ENCODE measurements at places on chromosomes 6 and 20.

DNA sequence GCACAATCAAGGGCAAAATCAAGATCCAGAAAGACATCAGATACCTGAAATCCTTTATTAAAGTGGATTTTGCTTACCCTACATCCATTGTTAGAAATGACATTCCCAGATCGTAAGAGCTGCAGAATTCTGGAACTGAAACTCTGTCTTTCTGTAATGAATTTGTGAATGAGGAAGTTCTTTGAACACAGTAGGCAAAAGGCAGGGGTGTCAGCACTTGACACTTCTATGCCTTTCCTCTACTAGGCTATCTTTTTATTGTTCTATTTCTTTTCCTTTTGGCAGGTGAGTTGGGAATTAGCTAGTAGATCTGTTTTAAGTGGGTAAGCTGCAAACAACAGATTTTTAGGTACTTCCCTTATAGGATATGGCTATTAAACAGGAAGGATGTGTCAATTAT is 126.3 kb downstream of the CARMIL1 start:
- no peak for DNase-seq

GRCh38 chr6:57252975-57253374 is 30.9 kb upstream of the RAB23 start:
- DNase-seq: no peak

- DNase-seq: no peak
Measured at GRCh38 chr6:159110013-159110412, 59.2 kb upstream of the FNDC1 start.

DNA sequence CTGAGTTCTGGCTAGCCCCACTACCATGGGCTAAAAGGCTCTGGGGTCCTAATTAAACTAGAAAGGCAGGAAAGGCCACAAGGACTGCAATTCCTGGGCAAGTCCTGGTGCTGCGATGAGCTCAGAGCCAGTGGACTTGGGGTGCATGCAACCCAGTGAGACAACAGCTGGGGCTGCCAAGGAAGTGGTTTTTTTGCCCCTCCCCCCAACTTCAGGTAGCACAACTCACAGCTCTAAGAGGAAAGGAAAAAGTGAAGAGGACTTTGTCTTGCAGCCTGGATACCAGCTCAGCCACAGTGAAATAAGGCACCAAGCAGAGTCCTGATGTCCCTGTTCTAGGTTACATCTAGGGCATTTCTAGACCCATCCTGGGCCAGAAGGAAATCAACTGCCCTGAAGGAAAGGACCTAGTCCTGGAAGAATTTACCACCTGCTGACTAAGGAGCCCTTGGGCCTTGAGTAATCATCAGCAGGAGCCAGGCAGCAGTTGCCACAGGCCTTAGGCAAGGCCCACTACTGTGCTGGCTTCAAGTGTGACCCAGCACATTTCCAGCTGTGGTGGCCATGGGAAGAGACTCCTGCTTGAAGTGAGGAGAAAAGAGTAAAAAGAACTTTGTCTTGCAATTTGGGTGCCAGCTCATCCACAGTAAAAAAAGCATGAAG is 358.4 kb downstream of the BTBD3 start:
- DNase-seq: no peak

DNA sequence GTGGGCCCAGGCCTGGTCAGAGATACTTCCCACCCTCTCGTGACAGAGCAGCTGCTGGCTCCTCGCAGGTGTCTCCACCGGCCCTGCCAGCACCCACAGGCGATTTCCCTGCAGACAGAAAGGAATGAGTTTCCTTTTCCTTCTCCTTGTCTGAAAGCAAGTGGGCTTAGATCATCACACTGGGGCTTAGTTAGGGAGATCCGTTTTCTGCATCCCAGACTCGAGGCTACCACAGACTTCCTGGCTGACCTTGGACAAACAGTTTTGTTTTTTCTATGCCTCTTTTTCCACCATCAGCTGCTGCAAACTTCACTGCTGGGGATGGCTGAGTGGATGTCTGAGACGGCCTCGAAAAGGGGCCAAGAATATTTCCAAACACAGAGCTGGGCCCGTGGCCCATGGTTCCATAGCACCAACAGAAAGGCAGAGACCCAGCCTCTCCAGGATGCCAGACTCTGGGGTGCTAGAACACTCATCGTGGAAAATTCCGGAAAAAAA is 86.5 kb downstream of the BANF2 start:
- no peak for DNase-seq

DNA sequence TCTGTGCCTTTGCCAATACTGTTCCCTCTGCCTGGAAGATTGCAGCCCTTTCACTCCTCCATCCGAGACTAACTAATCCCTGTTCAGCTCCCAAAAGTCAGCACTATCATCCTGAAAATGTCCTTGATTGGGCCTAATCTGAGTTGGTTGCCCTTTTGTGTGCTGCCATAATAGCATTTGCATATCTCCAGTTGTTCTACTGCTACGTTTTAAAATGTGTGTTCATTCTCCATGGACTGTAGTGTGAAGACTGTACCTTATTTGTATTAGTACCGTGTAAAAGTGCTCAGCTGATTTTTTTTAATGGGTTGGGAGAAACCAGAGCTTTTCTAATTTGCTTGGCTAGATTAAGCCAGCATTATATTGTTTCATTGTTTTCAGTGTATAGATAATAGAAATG is 401.3 kb downstream of the LAMA2 start:
- no peak for DNase-seq

DNA sequence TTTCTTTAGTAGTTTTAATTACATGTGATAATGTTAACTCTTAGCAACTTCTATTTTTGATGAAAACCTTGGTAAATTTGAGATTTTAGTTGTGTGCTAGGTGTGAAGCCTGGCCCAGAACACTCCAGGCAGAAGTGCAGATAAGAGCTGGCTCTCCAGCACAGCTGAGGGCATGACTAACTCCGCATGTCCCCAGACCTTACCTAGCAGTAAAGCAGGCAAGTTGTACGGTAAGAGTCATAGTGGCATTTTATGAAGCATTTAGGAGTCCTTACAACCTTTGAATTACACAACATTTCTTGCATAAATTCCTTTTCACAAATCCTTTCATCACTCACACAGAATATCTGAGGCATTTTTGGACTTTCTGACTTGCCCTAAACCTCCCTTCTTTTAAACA is 67.2 kb downstream of the OPRM1 start:
- no peak for DNase-seq

GRCh38 chr20:19885939-19886660 is 128.0 kb downstream of the RIN2 start:
- no peak for DNase-seq

- DNase-seq: no peak
Measured at GRCh38 chr20:61373956-61374545, 122.0 kb downstream of the CDH4 start.

DNA sequence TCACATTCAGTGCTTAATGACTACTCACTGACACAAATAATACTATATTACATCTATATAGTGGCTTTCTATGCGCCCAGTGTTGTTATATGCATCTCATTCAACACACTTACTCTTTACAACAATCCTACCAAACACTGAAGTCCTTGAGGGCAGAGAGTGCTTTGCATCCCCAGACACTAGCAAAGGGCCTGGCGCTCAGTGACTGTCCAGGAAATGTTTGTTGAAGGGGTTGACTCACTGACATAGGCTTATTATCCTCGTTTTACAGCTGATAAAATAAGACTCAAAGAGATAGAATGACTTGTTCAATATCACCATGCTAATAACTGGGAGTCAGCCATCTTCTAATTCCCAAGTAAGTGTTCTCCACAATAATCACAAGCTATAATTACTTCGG is 163.3 kb downstream of the ARHGAP18 start:
- no peak for DNase-seq

GRCh38 chr6:90005048-90005827 is 111.0 kb downstream of the GJA10 start:
- no peak for DNase-seq

GRCh38 chr20:2386516-2387179 is 5.9 kb downstream of the TGM6 start:
- no peak for DNase-seq

DNA sequence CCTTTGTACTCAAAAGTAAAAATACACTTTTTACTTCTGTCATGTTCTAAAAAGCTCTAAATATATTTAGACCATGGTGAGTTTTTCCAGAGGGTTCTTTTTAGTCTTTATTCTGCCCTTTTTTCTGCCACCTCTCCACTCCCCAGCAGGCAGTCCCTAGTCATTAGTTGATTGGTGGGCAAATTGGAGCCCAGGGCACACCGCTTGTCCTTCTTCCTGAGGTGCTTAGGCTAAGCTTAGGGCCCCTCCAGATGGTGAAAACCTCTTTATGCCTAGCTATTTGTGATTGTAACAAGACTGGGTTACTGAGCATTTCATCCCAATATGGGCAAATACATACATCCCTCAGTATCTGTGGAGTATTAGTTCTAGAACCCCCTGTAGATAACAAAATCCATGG is 6.2 kb downstream of the TREML1 start:
- no peak for DNase-seq

DNA sequence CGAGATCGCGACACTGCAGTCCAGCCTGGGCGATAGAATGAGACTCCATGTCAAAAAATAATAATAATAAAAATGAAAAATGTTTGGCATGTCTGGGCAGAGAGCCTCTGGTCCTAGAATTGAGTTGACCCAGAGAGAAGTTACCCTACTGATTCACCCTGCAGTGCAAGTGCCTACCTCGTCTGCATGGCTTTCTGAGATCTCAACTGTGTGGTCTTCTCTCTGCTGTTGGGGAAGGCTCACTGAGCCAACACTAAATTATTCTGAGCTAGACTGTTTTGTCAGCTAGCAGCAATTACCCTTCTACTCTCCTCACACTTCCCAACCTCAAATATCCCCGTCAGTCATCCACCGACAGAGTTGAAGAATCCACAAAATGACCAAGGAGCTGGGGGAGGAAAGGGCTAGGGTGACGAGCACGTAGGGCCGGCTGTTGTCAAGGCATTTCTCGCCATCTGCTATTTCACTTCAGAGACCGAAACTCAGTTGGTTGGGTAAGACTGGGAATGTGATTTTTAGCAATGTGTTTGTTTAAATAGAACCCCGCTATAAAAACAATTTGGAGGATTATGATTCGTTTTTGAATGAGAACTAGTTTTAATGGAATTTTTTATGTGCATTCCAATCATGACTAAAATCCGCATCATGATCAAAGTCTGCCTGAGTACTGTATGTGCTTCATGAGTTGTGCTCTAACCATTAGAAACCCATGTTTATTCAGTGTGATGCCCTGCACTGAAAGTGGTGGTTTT is 9.4 kb downstream of the MAS1 start:
- no peak for DNase-seq

Measured in stimulated activated CD8-positive, alpha-beta memory T cell treated with anti-CD3 and anti-CD28 coated beads, Interleukin-4, amount 100 ng/mL, for 1 hour (primary cell).